NCI-H524 treated with DMSO at 0.1 percent for 48 hours (cell line): ENCODE measurements at places on chromosomes 4 and X.

GRCh38 chr4:147029296-147029695, 83.6 kb upstream of the TTC29 start:
- no peak for DNase-seq

GRCh38 chr4:174181827-174182226, 101.6 kb downstream of the FBXO8 start:
- DNase-seq, result no peak

GRCh38 chr4:1105067-1105466, 8.3 kb downstream of the RNF212 start:
- DNase-seq, result no peak

DNA sequence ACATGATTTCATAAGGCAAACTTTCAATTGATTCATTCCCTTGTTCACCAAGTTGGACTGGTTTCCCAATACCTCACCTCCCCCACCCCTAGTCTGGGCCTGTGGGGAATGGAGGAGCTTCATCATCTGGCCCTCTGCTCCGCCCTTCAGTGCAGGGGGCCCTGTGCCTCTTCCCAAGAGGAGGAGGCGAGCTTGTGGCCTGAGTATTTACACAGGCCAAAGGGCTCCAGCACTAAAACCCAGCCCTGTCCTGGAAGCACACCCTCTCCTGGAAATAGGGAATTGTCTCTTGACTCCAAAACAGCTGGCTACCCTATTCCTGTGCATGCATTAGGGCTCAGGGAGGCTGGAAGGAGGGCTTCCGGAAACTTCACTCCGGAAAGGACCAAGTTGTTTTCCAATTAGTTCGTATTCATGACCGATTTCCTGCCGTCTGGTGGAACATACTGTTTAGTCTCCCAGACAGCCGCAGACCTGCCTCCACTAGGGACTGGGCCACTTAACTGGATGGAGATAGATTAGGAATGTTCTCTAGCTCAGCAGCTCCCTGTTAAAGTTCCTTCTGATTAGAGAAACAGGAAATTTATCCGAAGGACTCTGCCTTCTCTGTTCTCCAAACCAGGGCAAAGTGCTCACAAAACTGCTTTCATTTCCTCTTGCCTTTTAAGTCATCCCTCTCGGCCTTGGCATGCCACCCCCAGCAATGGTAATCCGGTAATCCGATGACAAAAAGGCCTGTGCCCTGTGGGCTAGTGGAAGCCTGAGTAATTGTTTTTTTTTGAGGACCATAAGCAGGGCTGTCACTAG, 5.8 kb downstream of the SRPX2 start:
- DNase-seq, result no peak

- DNase-seq, result no peak
These were observed 210.9 kb downstream of the KLHL4 start for GRCh38 chrX:87728459-87728858.

DNA sequence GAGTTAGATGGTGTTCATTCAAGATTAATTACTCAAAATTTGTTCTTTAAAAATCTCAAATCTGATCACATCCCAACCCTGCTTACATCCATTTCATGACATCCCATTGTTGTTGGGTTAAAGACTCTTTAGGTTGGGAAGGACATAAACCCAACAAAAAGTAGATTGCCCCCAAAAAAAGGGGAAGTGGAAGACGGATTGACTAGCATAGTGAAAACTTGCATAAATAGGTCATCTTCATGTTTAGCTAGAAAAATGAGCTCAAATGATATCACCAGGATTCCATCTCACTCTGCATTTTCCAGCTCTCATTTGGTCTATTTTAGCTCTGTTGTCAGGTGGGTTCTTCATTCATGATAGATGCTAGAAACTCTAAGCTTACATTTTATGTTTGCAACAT, 18.5 kb upstream of the TET2 start:
- no peak for DNase-seq

DNA sequence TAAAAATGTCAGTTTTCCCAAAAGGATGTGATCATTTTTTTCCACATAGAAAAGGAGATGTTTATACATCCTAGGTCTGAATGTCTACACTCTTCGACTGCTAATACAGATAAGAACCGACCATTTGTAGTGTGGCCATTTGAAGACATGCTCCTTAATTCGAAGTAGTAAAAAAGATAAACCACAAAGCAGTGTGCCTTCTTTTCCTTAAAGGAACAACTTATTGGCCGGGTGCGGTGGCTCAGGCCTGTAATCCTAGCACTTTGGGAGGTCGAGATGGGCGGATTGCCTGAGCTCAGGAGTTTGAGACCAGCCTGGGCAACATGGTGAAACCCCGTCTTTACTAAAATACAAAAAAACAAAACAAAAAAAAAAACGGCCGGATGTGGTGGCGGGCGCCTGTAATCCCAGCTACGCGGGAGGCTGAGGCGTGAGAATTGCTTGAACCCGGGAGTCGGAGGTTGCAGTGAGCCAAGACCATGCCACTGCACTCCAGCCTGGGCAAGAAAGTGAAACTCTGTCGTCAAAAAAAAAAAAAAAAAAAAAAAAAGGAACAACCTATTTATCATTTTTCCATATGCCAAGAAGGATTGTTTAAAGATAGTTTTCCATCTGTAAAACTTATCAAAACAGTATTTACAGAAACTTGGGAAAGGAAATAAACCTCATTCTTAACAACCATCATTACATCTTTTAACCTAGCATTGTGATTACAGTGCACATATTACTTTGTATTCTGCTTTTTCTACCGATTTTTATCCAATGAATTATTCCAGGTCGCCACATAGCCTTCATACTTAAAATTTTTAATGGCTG, 2.6 kb downstream of the INTS6L start:
- DNase-seq, result no peak

DNA sequence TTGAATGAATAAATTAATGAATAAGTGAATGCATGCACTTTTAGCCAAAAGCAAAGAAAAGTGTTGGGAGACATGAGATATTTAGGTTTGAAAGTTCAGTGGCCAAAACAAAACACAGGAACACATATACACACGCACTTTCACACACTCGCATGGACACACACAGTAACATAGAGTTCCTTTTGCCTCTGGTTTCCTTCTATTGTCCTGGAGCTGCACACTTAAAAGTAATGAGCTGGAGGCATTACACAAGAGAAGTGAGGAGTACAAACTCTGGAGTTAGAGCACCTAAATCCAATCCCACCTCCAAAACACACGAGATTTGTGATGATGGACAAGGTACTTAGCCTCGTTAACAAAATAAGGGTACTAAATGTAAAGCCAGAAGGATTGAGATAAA, 18.7 kb downstream of the PPA2 start:
- no peak for DNase-seq

DNA sequence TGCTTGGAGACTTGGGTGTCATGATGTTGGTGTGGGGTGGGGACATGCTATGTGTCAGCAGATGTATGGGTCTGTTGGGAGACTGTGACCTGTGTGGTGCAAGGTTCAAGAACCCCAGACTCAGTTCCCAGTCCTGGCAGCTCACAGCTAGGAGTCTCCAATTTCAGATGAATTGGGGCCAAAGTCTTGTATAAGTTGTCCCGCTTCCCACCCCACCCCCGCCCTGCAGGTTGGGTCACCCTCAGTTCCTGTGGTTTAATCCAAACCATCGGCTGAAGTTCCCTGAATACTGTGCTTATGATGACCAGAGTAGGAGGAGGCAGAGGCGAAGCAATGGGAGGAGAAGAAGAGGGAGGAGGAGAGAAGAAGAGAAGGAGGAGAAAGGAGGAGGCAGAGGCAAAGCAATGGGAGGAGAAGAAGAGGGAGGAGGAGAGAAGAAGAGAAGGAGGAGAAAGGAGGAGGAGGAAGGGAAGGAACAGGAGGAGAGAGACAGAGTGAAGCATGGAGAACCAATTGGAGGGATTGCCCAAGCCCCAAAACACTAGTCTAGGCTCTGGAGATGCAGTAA, 112.6 kb downstream of the EFNB1 start:
- no peak for DNase-seq

DNA sequence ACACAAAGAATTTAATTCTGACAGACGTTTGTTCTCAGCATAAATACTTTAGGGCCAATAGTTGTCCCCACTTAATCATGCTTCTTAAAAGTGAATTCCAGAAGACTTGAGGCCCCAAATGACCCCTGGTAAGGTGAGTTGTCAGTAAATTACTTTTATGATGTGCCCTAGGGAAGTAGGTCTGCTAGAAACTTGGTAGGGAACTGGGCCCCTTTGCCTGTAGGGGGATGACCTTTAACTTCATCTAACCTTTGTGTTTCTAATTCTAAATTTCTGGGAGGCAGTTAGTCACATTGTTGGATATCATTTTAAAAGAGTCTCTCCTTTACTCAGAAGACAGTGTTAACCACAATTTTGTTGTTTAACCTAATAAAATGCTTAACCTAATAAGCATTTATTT, 28.8 kb downstream of the HHIP start:
- DNase-seq, result no peak

- no peak for DNase-seq
These were observed 3.7 kb upstream of the C4orf36 start for GRCh38 chr4:86895692-86896488.

DNA sequence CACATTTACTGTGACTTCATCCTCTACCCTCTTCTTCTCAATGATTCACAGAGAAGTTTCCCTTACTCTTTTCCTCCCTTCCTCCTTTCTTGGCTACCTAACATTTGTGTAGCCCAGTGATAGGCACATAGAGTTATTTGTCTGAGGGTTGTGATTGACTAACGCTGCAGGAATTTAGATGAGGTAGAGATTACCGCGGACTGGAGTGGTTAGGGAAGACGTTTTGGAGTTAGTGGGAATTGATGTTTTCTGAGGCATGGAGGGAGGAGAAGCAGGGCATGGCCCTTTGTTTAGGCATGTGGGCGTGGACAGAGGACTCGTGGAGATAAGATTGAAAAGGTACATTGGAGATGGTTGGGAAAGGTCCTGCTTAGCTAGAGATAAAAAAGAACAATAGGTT, 246.7 kb downstream of the GPAT3 start:
- no peak for DNase-seq

- DNase-seq, result no peak
These were observed 8.7 kb downstream of the CITED1 start for GRCh38 chrX:72296991-72297390.

DNA sequence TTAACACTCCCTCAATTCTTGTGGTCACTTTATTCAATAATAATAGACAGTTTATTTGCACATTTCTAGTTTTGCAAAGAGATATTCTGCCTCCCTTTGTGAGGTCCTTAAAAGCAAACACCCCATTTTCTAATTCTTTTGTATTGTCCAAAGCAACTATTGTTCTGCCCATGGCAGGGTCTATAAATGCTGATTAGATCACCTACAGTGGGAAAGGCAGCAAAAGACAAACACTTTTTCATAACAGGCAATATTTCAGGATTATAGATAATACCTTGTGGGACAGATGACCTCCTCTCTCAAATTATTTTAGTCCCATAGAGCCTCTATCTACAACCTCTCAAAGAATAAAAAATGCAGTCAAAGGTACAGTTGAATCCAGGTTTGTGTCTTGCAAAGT, 28.6 kb downstream of the COMMD8 start:
- DNase-seq, result no peak

DNA sequence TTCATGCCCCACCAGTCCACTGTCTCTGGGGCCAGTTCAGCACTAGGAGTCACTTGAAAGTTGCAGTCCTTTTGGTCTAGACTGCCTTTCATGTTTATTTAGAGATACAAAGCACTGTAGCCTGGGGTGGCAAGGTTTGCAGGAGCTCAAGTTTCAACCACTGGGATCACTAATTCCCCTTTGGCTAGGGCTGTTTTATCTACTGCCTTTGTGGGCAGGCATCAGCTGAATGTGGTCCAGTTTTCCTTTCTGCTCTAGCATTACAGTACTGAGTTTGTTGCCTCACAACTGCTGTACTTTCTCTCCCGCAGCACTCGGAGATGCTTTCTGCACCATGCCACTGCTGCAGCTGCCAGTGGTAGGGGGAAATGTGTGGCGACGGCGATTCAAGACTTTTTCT, 222.3 kb upstream of the HDX start:
- no peak for DNase-seq

DNA sequence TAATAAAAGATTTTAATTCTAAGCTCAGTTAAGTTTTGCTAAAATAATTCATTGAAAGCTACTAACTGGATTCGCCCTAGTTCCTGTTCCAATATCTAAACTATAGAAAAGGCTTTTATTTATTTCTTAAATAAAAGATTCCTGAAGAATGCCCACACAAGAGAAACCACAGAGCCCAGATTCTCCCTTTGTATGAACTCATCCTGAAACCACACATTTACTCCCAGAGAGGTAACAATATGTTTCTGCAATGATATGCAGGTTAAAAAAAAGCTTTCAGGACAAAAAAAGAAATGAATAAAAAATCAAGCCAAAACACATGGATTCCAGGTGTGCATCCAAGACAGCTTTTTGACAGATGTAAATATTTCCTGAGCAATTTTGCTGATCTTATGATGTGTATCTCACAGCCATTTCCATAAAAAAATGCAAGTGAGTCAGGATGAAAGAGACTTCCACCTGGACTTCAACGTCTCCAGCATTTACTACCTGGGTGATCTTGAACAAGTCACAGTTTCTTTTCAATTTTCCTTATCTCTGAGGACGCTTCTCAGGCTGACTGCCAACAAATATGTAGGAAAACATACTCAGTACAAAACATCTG, 234.4 kb upstream of the FAT1 start:
- no peak for DNase-seq

DNA sequence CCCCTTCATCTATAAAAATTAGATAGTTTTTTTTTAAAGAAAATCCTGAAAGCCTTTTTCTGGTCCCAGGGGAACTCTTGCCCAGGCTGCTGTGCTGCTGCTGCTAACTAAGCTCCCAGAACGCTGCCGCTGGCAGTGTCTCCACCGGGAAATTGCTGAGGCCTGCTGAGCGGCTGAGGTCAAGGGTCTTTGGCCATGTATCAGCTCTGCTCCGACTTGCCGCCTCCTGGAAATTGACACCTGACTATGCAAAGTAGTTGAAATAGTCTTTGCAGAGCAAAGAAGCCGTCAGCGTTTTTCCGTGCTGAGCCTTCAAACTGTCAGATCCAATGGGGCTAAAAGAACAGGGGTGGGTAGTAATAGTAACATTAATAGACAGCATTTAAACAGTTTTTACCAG, 839 bp downstream of the QDPR start:
- DNase-seq, result no peak

GRCh38 chrX:3044196-3044595, 2.9 kb downstream of the ARSF start:
- no peak for DNase-seq
